SIG-M5 (cell line): ENCODE measurements at places on chromosomes 3 and 15.

- DNase-seq = no peak
Observed at GRCh38 chr3:104018541-104018940, 1348.2 kb upstream of the ALCAM start.

- no peak for DNase-seq
Observed at GRCh38 chr15:77741106-77741505, 108.4 kb upstream of the LINGO1 start.

DNA sequence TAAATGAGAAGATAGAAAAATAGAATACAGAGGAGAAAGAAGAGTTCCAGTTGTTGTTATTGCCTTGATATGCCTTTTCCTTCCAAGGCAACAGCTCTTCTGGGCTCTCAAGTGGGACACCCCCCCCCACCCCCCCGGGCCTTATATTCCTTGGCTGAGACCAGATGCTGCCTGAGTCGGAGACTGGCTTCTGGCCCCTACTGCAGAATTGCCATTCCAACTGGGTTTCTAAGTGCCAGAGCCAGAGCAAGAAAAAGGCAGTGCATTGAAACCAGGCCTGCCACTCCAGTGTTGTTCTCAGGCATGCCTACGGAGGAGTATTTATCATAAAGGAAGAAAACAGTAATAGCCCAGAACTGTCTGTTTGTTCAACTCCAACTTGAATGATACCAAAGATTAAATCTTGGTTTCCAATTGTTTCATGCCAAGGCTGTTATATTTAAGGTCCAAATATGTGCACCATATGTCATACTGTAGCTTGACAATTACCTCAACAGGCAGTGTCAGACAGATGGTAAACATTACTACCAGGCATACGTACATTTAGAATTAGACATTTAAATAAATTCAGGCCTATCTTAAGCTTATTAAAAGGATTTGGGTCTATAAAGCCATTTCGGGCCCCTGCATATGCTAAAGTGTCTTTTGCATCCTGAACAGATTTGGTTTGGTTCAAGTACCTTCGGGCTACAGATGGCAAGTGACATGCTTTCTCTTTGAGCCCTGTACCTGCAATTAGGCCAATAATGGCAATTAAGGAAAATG is 209.9 kb upstream of the SEMA6D start:
- DNase-seq = no peak

- no peak for DNase-seq
Observed at GRCh38 chr3:124765197-124765840, 35.1 kb downstream of the UMPS start.

DNA sequence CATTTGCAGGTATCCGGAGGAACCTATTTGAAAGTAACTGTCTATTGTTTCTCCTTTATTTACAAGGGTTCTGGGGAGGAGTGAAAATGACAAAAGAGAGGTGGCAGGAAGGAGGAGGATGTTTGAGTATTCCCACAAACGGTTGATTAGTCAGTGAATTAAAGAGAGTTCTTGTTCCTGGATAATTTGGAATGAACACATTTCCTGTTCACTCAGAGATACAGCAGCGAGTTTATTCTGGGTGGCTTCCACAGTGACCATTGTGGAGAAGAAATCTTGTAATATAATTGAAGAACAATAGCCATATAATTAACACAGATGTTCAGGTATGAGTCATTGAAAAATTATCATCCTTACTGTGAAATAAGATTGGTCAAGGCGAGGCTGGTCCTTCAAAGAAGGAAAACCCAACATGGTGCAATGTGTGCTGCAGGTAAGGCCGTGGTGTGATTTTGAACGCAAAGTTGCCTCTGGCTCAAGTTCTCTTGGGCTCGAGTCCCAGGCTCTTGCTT is 77.3 kb downstream of the NFKBIZ start:
- no peak for DNase-seq

DNA sequence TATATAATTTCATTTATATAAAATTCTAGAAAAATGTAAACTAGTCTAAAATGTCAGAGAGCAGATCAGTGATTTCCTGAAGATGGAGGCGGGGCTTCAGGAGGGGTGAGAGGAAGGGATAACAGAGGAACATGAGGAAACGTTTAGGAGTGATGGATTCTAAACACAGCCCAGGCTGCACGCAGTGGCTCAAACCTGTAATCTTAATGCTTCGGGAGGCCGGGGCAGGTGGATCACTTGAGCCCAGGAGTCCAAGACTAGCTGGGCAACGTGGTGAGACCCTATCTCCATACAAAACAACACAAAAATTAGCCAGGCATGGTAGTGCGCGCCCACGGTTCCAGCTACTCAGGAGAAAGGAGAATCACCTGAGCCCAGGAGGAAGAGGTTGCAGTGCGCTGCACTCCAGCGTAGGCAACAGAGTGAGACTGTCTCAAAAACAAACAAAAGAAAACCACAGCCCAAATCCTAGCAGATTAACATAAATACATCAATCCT is 18.0 kb upstream of the IQCF1 start:
- no peak for DNase-seq
